Nucleus accumbens (tissue), 56 donors: ENCODE measurements at places on chromosomes 11 and 22.

GRCh38 chr11:1501421-1502167, 15.0 kb upstream of the MOB2 start:
- no peak for DNase-seq

- no peak for DNase-seq
Measured at GRCh38 chr11:92061456-92062062, 163.1 kb upstream of the FAT3 start.

DNA sequence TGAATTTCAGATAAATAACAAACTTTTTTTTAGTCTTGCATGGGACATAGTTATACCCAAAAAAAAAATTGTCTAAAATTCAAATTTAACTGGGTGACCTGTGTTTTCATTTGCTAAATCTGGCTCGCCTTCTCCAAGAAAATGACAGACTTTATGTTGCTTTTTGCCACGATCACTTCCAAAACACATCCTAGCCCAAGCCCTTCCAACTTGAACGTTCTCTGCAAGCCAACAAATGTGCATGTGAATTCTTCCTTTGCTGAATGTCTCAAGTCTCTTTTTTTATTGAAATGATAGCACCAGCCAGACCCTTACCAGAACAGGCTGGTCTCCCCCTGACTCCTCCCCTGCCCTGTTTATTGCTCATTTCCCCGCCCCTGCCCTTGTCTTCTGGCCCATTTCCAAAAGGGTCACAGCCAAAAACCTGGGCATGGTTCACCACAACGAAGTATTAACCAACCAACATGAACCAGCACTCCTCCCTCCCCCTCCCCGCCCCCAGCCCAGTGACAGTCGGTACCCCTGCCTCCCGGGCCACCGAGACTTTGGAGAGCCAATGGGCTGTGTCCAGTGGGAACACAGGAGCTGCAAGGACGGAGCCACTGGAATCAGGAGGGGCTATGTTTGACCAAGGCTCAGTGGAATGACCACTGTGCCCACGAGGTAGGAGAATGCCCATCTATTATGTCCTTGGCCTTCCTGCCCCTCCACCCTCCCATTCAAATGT, 63.2 kb downstream of the BTG4 start:
- DNase-seq = no peak

DNA sequence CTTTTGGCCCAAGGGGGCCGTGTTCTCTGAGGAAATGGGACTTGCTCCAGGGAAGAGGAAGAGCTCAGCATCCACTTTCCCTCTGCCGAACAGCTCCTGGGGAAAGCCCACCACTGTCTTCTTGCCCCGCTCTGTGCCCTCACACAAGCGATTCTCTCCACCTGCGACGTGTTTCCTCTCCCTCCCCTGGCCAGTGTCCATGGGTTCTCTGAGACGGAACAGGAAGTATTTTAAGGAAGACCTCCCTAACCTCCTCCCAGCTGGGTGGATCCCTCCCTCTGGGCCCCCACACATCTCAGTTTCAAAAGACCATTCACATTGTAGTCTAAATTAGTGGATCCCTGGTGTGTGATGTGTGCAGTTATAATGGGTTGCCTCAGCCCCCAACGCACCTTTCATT, 1.6 kb downstream of the TP53AIP1 start:
- DNase-seq = no peak

- DNase-seq = no peak
Measured at GRCh38 chr11:64845129-64845775, 799 bp upstream of the CDC42BPG start.
